ENCODE measurements at places on chromosomes 5 and 9.

GRCh38 chr9:117511852-117512481, 97.1 kb upstream of the ASTN2 start:
- DNase-seq, result no peak

GRCh38 chr9:68949271-68950000, 64.5 kb downstream of the PRKACG start:
- DNase-seq, result no peak

- no peak for DNase-seq
Measured at GRCh38 chr9:72315510-72316311, 49.3 kb downstream of the ZFAND5 start.

GRCh38 chr9:70046274-70047070, 2.8 kb downstream of the MAMDC2 start:
- no peak for DNase-seq

DNA sequence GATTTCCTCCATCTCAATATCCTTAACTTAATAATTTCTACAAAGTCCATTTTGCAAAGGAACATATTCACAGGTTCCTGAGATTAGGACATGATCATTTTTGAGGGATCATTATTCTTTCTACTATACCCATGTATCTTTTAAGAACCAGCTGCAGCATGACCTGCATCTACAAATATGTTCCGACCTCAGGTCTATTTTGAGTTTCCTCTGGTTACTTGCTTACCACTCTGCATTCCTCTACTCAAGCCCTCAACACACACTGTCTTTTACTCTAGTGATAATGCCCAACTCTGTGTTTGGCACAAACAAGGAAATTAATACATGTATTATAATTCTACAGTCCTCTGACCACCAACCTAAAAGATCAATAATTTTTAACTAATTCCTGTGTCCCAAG, 386.1 kb downstream of the DNAH5 start:
- no peak for DNase-seq

DNA sequence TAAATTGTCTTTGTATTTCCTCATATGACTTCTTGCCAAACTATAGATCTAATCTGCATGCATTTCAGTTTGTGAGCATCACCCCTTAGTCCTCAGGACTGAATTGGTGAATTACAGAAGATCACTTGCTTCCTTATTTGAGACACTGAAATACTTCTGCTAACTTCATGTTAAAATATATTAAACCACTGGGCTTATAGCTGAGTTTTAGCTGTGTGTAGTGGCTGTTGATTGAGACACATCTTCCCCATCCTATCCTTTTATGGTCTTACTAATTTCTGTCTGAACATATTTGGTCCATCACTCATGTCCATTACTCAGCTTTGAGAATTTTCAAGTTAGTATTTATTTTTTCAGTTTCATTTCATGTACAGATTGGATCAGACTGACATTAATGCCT, 295.9 kb downstream of the PSAT1 start:
- no peak for DNase-seq

GRCh38 chr5:131720714-131721113, 76.1 kb downstream of the FNIP1 start:
- DNase-seq, result no peak

- no peak for DNase-seq
Measured at GRCh38 chr5:68169903-68170302, 45.7 kb upstream of the PIK3R1 start.

DNA sequence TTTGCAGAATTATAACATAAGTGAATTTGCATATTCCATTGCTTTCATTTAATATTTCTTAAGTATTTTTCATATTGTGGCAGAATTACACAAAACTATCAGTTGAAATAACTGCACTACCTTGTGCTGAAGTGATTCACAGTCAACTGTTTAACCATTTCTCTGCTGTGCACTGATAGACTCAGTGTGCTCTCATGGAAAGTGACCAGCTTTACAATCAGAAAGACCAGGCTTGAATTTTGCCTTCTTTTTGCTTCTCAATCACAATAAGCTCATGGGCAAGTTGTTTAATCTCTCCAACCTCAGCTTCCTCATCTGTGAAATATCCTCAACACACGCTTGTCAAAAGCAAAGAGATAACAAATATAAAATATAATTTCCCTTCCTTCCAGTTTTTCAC, 18.3 kb downstream of the CDK5RAP2 start:
- DNase-seq, result no peak

DNA sequence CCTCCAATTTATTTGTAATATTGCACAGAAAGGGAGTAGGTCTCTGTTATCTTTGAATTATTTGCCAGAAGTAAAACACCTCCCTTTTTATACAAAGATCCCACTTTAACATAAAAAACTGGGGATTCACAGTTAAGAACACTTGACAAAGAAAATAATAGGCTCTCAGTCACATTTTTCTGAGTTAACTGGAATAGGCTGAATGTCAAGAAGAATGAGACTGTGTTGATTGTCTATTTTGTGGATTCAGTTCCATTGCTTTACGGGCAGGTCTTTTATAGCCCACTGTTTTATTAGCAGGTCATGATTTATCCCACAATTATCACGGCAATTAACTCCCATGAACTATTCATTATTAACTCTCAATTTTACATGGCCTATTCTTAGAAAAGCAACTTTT, 427.4 kb downstream of the CTNND2 start:
- DNase-seq, result no peak

GRCh38 chr5:133091034-133091433, 39.2 kb downstream of the HSPA4 start:
- no peak for DNase-seq

GRCh38 chr5:137575847-137576246, 76.7 kb upstream of the SPOCK1 start:
- DNase-seq, result no peak

DNA sequence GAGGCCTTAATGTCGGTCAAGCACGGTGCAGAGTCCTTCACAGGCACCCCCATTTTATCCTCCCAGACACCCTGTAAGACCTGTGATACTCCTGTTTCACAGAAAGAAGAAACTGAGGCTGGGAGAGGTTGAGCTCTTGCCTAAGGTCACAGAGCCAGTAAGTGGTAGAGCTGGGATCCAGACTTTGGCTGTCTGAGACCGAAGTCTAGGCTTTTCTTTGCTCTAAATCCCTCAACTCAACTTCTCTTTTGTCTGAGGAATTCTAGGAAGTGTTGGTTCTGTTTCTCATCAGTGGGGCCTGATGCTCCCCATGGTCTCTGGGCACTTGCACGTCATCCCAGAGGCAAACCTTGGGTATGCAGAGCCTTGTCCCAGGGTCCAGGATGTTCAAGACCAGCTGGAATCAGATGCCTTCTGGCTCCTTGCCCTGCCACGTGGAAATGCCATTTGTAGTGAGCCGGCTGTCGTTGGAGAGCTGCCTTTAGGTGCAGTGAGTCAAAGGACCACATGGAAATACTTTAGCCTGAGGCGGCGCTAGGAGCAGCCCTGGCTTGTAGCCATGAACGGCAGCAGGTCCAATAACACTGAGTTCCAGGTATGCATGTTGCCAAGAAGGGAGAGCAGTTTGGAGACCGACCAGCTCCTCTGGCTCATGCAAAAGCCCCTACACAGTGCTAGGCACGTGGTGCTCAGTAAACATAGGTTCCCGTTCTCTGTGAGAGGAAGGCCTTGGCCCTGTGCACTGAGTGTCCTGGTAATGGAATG, 9.2 kb downstream of the DCANP1 start:
- DNase-seq, result peak; percentile 84

GRCh38 chr5:106796081-106796480, 874.7 kb downstream of the EFNA5 start:
- DNase-seq, result no peak

GRCh38 chr9:125932012-125932411, 184.8 kb downstream of the PBX3 start:
- DNase-seq, result peak; percentile 11

DNA sequence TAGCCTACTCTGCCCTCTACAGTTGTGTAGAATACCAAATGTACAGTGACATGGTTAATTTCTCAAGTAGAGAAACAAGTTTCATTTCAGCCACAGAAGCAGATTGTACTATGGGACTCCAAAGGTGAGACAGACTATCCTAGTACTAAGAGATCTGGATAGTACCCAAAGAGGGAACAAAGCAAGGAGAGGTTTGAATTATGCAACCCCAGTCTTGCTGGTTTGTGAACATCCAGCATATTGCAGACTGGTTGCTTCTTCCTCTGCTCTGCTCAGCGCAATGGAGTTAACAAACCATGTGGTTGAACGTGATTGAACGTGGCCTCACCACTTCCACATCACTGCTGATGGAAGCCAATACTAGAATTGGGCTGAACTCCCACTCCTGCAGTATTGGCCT, 43.3 kb upstream of the ALDOB start:
- no peak for DNase-seq

DNA sequence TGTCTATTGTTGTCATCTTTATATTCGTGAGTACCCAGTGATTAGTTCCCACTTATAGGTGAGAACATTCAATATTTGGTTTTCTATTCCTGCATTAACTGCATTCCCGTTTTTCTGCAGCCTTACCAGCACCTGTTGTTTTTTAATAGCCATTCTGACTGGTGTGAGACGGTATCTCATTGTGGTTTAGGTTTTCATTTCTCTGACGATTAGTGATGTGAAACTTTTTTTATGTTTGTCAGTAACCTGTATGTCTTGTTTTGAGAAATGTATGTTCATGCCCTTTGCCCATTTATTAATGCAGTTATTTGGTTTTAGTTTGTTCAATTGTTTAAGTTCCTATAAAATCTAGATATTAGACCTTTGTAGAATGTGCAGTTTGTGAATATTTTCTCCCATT, 546.0 kb upstream of the RORB start:
- DNase-seq, result no peak

Measured in dorsolateral prefrontal cortex (tissue), 122 donors.